ENCODE measurements at places on chromosomes 1 and 21.

DNA sequence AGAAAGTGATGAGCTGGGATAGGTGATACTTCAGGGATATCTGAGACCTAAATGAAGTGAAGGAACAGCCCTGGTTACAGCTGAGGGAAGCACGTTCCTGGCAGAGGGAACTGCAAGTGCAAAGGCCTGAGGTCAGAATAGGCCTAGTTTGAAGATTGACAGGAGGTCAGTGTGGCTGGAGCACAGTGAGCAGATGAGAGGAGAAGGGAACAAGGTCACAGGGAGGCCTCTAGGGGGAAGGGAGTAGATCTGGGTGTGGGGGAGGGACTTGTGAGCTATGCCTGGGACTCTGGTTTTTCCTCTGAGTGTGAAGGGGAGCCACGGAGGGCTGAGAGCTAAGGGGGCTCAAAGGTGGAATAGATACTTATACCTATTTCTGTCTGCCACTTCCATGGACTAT is 736.4 kb downstream of the MATN1 start:
- no peak for DNase-seq

DNA sequence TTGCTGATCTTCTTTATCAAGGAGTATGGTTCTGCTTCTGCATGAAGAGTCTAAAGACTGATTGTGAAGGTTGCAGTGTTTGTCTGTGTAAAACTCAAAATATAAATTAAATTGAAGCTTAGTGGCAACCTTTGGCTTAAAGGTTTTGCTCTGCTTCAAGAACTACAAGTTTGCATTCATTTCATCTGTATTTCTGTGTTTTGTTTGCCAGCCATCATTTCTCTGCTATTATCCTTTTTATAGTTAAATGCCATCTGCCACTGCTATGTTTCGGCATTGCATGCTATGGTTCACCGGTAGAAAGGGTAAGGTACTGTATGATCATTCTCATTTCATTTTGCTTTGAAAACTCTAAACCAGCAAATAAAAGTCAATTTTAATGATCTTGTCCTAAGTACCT is 52.9 kb downstream of the OSBPL9 start:
- no peak for DNase-seq

- no peak for DNase-seq
Observed at GRCh38 chr1:94228640-94229375, 8.6 kb downstream of the ARHGAP29 start.

DNA sequence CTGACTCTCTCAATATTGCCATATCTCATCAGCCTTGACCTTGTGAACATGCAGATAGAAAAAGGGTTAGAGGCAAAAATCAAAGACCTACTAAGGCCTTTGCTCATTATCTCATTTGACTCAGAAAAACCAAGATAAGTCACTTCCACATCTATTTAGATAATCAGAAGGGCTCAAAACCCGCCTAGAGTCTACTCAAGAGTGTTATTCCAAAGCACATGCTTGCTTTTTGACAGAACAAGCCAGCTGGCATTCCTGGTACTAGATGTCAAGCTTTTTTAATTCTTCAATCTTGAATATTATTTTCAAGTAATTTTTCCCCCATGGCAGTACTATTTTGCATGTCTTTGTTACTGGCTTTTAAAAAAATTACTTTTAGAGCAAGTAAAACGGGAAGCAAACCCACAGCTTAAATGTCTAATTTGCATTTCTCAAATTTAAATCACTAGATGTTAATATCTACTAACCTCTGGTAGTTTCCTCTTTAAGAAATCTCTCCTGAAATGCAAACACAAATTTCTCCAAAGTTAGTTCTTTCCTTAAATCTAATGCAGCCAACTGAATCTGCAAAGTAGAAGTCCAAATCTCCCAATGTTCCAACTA is 51.5 kb downstream of the APP start:
- DNase-seq = no peak

DNA sequence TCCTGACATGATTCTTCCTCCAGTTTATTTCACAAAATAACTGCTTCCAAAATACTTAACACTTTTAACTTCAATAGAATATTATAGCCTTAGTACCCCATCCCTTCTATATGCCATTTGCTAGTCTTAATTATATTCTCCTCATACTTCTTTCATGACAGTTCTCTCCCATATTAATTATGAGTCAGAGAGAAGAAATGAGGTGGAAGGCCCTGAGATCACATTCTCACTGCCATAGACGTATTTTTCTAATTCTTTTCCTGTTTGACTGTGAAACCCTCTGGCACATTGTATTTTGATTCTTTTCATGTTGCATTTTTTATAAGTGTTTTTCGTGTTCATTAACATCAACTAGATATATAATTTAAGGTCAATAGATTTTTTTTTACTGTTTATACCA is 88.4 kb downstream of the GTF2B start:
- no peak for DNase-seq

GRCh38 chr1:164838786-164839185 is 279.8 kb downstream of the PBX1 start:
- no peak for DNase-seq

GRCh38 chr1:54980528-54981241 is at the start of gene TMEM61:
TMEM61 (plus strand) TSS chr1:54980628; CDS start chr1:54981066, 438 bp downstream.
- DNase-seq = no peak

DNA sequence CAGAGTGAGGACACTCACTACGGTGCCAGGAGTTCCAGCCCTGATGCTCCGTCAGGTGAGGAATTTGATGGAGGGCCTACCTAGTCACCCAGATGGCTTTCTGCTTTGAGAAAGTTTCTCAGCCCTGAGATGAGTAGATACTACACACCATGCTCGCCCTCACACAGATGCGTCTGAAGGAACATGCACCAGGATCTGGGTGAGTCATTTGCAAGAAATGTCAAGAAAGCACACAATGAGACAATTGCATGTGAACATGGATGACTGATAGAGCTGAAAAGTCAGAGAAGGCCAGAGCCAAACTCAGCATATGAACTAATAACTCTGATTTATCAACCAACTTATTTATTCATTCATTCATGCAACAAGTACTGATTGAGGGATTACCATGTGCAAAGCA is 483.9 kb downstream of the OMA1 start:
- no peak for DNase-seq

DNA sequence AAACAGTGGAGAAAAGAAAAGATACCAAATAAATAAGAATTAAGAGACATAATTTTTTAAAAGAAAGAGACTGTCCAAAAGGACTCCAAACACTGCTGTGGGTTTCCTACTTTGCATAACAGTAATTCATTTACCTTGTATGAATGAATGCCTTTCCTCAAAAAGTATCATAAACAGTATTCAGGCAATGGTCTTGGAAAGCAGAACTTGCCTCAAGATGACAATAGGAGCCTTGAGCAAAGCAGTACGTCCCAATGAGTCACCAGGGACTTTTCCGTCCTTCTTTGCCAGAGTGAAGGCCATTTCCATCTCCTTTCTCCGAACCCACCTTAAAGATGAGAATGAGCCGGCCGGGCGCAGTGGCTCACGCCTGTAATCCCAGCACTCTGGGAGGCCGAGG is 186.4 kb downstream of the ZBTB18 start:
- no peak for DNase-seq

- DNase-seq = no peak
Observed at GRCh38 chr1:59018860-59019259, 235.0 kb upstream of the JUN start.
